ENCODE measurements at places on chromosomes 13 and 19.

DNA sequence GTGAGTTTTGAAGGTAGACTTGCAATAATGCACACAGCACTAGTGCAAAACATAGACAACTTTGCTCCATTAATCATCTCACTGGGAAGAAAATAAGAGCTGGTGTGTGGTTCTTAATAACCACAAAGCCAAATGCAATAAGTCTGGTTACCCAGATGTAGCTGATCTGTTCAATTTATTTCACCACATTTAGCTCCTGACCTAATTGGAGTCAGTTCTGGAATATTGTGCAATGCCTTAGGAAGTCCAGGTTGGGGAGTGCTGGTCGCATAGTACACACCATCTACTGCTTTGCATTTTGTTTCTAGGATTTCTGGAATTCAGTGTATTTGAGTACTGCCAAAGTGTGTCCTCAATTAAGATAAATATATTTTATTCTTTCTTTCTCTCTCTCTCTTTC lies 483.3 kb upstream of the SPRY2 start:
- DNase-seq = no peak

DNA sequence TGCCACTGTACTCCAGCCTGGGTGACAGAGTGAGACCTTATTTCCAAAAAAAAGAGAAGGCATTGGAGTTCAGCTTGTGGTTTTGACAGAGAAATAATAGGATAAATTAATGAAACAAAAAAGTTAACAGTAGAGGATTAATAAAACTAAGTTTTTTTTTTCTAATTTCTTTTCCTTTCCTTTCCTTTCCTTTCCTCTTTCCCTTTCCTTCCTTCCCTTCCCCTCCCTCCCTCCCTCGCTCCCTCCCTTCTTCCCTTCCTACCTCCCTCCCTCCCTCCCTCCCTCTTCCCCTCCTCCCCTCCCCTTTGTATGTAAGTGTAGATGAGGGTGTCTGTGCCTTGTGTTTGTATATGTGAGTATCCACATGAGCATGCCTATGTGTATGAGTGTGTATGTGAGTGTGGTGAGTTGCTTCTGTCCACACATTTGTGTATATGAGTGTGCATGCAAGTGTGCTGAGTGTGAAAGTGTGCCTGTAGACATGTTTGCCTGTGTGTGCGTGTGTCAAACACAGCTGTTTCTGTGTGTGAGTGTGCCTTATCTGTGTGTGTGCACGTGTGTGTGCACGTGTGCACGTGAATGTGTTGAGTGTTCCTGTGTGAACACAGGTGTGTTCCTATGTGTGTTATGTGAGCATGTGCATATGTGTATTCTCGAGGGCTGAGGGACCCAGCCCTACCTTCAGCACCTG lies 12.5 kb upstream of the MZF1 start:
- no peak for DNase-seq

GRCh38 chr19:17949956-17950309 lies 17.0 kb upstream of the KCNN1 start:
- no peak for DNase-seq

GRCh38 chr13:48235341-48236135 lies 2.5 kb downstream of the ITM2B start:
- DNase-seq = no peak

DNA sequence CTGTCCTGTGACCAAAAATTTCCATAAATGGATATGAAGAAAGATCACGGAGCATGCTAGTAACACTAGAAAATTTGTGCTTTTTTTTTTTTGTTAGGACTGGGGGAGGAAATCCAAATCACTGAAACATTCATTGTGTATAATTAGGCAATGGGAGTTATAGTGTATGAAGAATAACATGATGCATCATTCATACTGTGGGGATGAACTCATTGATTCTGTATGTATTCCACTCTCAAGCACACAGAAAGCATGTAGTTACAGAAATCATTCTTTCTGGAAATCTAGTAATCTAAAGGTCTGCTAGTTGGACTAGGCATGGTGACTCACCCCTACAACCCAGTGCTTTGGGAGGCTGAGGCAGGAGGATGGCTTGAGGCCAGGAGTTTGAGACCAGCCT lies 749.7 kb downstream of the DIAPH3 start:
- DNase-seq = no peak

- DNase-seq = no peak
Observed at GRCh38 chr13:90438576-90438975, 908.9 kb upstream of the MIR17HG start.

DNA sequence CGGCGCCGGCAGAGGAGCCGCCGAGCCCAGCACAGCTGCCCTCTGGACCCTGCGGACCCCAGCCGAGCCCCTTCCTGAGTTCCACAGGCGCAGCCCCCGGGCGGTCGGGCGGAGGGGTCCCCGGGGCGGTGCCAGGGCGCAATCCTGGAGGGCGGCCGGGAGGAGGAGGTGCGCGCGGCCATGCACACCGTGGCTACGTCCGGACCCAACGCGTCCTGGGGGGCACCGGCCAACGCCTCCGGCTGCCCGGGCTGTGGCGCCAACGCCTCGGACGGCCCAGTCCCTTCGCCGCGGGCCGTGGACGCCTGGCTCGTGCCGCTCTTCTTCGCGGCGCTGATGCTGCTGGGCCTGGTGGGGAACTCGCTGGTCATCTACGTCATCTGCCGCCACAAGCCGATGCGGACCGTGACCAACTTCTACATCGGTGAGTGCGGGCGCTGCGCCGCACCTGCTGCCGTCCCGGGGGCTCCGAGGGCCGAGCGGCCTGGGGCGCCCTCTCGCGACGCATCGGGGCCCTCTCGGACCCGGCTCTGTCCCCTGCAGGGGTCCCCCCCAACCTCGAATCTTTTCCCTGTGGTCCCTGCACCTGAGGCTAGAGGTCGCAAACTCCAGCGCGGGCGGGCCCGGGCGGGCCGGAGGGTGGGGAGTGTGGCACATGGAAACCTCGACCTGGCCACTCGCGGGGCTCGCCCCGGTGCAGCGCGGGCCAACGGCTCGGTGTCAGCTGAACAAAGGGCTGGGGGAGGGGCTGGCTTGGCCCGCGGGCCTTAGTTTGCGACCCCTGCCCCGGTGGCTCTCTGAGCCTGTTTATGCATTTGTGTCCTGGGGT lies at the start of gene KISS1R:
KISS1R (plus strand) TSS at position 11 of the 829 bp plus-strand sequence; CDS start at position 181, 170 bp downstream.
- no peak for DNase-seq

- DNase-seq = no peak
Observed at GRCh38 chr19:2149980-2150793, 1.2 kb downstream of the AP3D1 start.

DNA sequence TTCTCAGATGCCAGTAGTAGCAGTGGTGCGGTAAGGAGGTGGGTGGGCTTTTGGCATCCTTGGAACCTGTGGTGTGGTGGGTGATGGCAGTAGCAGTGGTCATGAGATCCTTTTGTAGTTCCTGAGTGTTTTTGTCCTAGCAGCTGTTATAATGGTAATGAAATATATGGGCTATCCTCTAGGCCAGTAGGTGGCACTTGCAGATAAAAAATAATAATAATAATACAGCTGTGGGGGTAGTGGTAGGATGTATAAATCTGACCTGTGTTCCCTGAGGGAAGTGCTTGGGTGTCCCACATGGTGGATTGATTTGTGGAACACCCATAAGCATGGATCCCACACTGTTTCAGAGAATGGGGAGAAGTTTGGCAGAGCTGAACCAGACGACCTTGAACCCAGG lies 334.0 kb downstream of the SLITRK5 start:
- DNase-seq = no peak

DNA sequence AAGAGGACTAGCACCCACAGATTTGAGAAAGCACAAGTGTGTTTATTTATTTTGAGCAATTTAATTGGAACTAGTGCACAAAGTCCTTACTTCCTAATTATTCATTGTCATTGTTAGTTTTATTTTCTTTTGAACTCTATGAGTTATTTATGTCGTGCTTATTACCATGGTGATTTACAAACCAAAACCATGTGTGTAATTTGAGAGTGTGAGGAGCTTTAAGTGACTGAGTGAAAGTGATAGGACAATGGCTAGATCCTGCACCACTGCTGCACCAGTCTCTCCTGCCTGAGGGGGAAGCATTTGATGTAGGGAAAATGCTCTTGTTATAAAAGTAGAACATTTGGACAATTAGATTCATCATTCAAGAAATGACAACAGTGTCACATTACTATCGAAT lies 172.3 kb upstream of the KLF12 start:
- DNase-seq = no peak

- DNase-seq = no peak
Observed at GRCh38 chr13:39665763-39666162, 10.3 kb downstream of the COG6 start.

DNA sequence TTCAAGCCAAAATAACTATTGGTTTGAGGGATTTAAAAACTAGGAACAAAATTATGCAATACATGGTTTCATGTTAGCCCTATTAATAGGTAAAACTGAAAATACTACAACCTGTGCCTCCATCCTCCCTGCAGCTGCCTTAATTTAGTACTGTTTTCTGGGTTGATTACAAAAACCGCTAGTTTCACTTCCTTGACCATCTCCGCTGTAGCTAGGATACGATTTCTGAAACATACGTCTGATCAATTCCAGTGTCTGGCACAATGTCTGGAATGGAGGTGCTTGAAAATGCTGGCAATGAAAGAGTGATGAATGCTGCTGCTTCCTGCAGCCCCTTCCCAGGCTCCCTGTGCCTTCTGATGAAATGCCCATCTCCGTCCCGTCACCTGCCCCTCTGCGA lies 273.5 kb downstream of the SHISA2 start:
- no peak for DNase-seq

GRCh38 chr19:51098365-51099046 lies 9.7 kb downstream of the CTU1 start:
- DNase-seq = no peak

GRCh38 chr19:51002542-51003311 lies 1.3 kb upstream of the KLK8 start:
- DNase-seq = no peak

- DNase-seq = no peak
Observed at GRCh38 chr13:107824635-107825034, 390.7 kb downstream of the LIG4 start.

DNA sequence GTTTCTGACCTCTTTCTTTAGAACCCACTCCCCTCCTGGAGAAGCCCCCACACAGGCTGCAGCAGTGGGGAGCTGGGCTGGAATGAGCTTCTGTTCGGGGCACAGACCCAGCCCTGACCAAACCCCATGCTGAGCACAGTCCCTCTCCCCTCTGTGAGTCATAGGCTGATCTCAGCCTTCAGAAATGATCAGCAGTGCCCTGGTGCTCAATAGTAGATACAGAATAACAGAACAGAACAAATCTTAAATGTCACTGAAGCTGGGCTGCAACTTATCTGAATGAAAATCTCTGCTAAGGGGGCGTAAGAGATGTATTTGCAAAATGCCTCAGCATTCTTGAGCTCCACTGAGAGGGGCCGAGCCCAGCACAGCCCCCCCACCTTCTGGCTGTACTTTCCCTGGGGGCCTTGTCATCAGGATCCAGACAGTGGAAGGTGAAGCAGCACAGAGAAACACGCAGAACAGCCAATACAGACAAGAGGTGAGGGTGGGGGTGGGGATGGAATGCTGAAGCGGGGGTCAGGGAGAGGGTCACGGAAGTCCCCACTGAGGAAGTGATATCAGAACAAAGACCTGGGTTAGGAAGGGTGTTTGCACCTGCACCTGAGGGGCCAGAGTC lies 9.9 kb downstream of the ZNF665 start:
- DNase-seq = no peak

GRCh38 chr13:83221813-83222241 lies 660.4 kb downstream of the SLITRK1 start:
- no peak for DNase-seq

DNA sequence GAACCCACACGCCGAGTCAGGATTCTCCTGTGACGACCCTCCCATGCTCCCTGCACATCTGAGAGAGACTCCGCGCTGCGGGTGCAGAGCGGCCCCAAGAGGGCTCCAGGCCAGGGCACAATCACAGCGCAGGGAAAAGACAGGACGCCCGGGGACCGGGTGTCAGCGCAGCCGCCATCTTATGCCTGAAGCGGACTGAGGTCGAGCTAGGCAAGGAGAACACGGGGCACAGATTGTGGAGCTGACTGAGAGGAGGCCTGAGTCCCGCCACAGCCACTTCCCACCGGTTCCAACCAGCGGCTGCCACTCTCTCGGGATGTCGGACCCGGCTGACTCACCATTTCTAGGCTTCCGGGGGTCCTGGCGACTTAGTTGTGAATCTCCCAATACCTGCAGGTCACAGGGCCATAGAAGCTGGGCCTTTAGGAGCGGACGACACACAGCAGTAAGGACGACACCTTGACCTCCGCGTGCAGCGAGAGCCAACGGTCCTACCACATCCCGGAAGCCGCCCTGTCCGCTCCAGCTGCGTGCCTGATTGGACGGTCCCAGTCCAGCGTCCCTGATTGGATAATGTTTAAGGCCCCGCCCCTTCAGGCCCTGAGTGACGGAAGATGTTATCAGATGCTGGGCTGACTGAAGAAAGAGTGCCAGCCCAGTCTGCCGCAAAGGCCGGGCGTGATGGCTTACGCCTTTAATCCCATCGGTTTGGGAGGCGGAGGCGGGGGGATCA lies at the start of gene ZNF728:
ZNF728 (minus strand) TSS at position 487 of the 733 bp plus-strand sequence; CDS start at position 341, 146 bp downstream.
- DNase-seq = no peak

- no peak for DNase-seq
Observed at GRCh38 chr19:3535235-3535535, 3.8 kb upstream of the TEKTIP1 start.

DNA sequence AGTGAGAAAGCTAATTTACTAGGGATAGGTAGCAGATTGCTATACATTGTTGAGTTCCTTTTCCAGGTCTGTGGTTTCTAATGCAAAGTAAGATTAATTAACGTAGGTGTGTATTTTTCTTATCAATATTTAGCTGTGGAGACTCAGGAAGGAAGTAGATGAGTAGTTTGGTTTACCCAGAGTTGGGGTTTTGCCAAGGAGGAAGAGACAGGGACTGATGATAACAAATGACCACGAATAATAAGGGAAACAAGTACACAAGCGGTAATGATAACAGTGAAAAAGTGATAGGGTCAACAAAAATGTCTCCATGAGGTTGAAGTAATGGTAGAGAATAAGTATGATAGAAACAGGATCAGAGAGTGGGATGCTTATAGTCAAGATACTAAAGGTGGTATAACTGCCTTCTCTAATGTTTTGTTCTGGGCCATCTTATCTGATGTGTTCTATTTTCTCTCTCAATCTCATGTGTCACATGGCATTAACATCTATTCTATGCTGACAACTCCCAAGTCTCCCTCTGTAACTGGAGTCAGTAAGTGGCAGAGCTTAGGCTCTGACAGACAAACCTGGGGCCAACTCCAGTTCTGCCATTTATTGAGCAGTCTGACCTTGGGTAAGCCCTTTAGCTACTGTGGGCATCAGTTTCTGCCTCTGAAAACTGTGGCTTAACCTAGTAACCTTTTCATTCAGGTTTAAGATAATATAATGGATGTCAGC lies 8.8 kb downstream of the OBI1 start:
- no peak for DNase-seq

- DNase-seq = no peak
Observed at GRCh38 chr13:70390064-70390463, 281.8 kb upstream of the KLHL1 start.

Measured in NCI-H524 treated with DMSO at 0.1 percent for 48 hours (cell line).